ENCODE measurements at places on chromosomes 5 and 9.

DNA sequence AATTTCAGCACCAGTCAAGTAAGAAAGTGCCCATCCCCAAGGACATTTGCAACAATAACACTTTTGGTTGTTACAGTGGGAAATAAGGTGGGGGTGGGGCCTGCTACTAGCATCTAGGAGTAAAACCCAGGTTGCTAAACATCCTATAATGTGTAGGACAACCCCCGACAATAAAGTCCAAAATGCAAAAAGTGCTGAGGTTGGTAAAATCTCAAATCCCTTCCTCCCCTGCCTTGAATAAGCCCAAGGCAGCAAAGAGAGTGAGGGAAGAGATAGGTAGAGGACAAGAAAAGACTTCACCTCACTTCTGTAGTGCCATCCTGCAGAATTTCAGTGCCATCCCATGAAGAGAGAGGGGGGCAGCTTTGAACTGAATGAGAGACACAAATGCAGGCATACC, 117.5 kb upstream of the NIPBL start:
- no peak for DNase-seq

GRCh38 chr5:9820691-9821449, 190.7 kb upstream of the TAS2R1 start:
- DNase-seq = no peak

GRCh38 chr5:147913786-147914185, 7.4 kb upstream of the C5orf46 start:
- DNase-seq = no peak

GRCh38 chr9:93587651-93588347, 11.4 kb downstream of the PHF2 start:
- no peak for DNase-seq

- DNase-seq = peak; percentile 22
Observed at GRCh38 chr5:146731909-146732659, 146.5 kb downstream of the PPP2R2B start.

- DNase-seq = no peak
Observed at GRCh38 chr9:70421272-70422180, 7.1 kb upstream of the KLF9 start.

DNA sequence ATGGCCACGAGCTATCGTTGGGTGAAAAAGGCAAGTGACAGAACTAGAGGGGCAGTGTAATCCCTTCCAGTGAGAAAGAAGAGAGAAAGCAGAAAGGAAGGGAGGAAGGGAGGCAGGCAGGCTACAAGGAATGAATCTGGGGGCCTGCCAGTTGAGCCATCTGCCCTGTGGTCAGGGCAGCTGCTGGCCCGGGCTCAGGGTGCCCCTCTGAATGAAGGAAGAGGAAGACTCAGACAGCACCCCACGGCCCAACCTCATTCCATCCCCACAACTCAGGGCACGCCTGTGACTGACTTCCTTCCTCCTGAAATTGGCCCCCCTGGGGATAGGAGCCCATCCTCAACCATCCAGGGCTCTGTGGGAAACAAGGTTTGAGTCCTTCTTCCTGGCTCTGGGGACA, 20.3 kb upstream of the FLT4 start:
- no peak for DNase-seq

DNA sequence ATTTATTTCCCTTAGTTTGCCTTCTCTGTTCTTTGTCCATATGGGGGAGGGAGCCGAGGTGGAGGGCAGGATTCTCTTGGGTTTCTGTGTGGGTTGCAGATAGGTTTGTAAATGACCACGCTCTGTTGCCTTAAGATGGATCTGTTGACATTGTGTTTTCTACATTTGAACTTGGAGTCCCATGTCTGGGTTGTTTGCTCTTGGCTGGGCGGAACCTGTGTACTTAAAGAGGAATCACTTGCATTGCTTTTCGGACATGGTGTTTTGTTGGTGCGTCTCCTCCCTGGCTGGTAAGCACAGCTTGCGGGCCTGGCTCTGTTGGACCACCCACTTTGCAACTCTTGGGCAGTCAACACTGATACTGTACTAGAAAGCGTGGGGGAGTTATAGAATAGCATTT, 45.9 kb downstream of the EHMT1 start:
- DNase-seq = no peak

DNA sequence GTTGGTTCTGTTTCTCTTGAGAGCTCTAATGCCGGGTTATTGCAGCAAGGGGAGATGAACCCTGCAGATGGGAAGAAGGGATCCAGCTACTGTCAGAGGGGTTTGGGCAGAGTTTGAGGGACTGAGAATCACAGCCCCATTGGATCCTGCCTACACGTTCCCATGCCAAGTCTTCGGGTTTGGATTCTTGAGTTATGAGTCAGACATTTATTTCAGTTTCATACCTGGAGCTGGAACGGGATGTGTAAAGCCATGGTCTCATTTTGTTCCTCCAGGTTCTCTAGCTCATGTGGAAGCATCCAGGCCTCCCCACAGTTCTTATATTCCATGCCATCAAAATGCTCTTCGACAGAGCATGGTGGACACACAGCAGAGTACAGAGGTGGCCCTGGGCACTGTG, 275.4 kb upstream of the IRX4 start:
- DNase-seq = no peak

- DNase-seq = no peak
Observed at GRCh38 chr9:92534204-92534603, 1.6 kb downstream of the ECM2 start.

- DNase-seq = no peak
Observed at GRCh38 chr5:59285300-59286016, 608.1 kb downstream of the PDE4D start.

GRCh38 chr5:120735076-120735475, 271.0 kb downstream of the PRR16 start:
- no peak for DNase-seq

DNA sequence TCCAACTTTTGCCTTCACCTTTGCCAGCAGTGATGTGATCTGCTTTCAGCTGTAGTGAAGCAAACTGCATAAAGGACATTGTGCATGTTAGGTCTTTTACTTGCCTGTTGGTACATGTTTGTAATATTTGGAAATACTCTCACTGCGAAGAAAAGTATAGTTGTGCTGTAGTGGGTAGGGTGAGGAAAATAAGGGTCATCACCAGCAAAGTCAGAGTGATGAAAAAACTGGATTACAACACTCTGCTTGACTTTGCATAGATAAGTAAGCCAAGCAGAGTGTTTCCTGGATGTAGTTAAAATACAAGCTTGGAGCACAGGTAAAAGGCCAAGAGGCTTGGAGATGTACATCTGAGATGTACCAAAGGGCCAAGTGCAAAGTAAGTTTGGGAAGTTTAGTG, 16.7 kb downstream of the TGFBR1 start:
- no peak for DNase-seq

GRCh38 chr9:107780960-107781359, 291.4 kb upstream of the KLF4 start:
- no peak for DNase-seq

- no peak for DNase-seq
Observed at GRCh38 chr5:102450313-102450990, 48.3 kb downstream of the SLCO6A1 start.

GRCh38 chr5:51471630-51472029, 88.4 kb downstream of the ISL1 start:
- DNase-seq = no peak

GRCh38 chr5:27315363-27316270, 277.2 kb upstream of the CDH9 start:
- DNase-seq = peak; percentile 42

DNA sequence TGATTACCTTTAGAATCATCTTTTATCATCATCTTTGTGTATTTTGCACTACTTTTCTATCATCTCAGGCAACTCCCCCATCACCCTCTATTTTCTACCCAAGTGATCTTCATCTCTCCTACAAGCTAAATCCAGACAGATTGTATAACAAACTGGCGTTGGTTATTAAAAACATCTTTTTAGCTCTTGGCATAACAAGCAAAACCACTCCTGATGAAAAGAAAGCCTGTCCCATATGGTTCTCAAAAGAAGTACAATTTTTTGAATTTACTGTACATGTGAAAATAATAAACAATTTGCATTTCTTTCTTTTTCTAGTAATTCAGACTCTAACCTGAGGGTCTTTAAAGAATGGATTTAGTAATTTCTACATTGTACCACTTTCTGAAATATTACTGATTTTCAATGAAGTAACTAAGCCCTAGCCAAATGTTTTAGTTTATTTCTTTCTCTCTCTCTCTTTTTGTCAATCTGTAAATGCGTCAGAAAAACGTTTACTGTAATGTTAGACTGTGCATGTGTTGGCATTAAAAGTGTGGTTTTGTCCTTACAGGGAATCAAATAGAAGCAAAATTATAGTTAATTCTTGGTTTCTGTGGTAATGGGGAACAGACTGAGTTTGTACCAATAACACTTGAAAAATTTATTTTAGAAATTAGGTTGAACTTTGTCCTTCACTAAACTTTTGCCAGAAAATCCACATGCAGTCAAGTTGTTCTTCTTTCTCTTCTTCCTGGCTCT, 52.5 kb upstream of the RPS23 start:
- DNase-seq = no peak

DNA sequence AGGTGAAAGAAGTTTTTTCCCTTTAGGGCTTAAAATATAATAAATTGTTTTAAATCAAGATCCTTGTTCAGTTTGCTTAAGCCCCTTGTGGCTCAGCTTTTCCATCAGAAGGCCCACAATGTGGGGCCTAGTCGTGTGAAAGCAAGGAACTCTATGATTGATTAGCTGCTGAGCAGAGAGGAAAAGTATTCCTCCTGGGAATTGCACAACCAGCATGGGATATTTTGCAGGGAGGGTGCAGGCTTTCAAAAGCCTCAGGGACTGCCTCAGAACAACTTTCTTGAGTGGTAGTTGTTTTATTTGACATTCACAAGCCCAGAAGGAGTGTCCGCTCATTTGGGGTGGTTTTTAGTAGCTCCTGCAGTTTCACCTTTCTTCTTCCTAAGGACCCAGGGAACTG, 19.8 kb downstream of the TTC23L start:
- DNase-seq = no peak

DNA sequence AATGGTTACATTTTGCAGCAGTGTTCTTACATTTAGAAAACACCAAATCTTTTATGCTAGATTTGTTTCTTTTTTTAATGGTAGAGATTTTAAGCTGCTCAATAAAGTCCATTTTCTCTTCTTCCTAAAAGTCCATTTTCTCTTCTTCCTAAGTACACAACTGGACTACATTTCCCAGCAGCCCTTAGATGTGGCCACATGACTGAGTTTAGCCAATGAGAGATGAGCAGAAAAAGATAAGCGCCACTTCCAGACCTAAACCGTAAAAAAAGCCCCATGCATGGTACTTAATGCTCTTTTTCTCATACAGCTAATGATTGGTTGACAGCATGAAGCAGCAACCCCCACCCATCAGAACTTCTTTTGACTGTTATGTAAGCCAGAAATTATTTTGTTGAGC, 206.7 kb downstream of the FAM114A2 start:
- DNase-seq = peak; percentile 14

- DNase-seq = no peak
Observed at GRCh38 chr5:140329739-140330481, 16.5 kb downstream of the HBEGF start.

GRCh38 chr5:1795931-1796330, 3.7 kb downstream of the MRPL36 start:
- DNase-seq = no peak

DNA sequence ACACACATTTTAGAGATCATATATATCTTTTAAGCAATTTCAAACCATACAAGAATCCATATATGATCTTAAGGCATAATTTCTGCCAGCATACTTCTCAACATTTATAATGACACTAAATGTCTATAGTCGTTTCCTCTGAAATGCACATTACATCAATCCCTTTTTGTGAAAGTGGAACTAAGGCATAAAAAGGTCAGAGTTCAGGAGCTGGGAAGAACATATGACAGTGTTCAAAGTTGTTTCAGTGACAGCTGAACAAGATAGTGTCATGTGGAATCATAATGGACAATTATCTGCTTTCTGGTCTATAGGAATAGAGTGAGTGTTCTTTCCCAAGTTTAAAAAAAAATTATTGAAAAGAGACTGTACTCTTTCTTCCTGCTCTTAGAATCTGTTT, 2.4 kb upstream of the MOB3B start:
- DNase-seq = no peak

DNA sequence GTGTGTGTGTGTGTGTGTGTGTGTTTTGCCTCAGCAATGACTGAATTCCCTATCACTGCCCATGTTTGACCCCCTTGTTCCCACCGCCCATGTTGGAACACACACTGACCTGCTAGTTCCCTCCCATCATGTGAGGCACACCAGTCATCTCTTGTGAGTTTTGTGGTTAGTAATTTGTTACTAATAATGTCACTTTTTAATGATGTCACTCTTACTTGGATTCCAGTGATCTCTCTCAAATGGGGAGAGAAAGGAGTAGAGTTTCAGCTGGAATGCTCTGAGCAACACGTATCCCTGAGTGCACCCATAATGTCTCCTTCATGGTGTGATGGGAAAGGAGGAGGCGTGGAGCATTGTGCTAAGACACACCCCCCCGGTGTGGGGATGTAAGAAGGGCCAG, 172.6 kb downstream of the SH3GL2 start:
- DNase-seq = no peak

- DNase-seq = no peak
Observed at GRCh38 chr9:123283048-123283408, 14.6 kb upstream of the STRBP start.

GRCh38 chr5:132225165-132226032, 2.3 kb downstream of the P4HA2 start:
- peak; percentile 96 for DNase-seq

GRCh38 chr5:114458726-114459125, 96.9 kb downstream of the KCNN2 start:
- DNase-seq = no peak

DNA sequence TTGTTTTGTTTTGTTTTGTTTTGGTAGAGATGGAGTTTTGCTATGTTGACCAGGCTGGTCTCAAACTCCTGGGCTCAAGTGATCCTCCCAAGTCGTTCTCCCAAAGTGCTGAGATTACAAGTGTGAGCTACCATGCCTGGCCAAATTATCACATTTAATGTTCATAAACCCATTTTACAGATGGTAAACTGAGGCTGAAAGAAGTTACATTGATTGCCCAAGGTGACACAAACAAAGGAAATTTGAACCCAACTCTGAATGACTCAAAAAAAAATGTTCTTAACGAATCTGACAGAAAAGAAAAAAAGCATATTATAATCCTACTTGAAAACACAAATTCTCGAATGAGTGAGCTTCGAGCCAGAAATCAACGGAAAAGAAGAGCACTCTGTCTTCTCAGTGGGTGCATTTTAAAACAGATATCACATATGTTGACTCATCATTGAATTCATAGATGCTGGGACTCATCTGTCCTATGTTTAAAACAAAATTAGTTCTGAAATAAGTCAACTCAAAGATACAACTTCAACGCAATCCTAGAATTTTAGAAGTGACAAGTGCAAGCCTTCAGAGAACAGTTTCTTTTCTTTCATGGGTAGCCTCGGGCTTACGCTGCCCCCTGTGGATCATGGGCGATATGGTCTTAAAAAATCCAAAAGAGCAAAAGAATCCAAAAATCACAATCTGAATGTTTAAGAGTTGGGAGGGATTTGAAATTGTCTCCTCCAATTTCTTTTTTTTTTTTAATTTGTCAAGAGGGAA, 28.4 kb downstream of the TIMD4 start:
- no peak for DNase-seq

DNA sequence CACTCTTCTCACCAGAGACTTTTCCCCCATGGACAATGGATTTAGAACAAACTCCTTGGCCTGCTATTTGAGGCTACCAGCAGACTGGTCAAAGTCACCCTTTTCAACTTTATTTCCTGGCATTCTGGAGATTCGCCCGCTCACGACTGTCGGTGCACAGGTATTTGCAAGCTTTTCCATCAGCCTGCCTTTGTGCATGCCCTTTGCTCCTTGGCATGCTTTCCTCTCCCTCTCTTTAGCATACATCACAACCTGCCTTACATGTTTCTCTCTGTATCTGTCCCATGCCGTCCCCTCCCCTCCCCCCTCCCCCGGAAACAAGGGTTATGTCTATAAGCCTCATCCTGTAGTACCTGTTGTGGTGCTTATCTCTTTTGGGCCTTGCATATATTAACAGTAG, 257.1 kb downstream of the AOPEP start:
- DNase-seq = no peak

Data from fibroblast of the conjunctiva (primary cell).